ENCODE measurements at places on chromosomes 4 and X.

- DNase-seq: no peak
These were observed 528.6 kb downstream of the ANKRD50 start for GRCh38 chr4:124183926-124184325.

DNA sequence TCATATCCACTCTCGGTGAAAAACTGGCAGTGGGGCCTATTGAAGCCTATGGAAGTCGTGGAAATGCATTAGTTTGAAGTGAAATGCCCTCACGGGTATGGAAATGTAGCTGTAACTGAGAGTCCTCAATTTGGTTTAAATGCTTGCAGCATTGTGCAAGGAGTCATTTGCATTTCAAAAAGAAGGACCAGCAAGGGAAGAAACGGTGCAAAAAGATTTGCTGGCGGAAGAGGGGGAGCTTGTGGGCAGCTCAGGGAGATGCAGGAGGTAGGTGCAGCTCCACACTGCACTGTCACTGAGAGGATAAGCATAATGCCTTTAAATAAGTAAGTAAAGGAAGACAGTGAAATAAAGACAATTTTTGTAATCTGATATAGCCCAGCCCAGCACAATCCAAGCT lies 400.4 kb upstream of the DIPK2B start:
- DNase-seq: no peak

DNA sequence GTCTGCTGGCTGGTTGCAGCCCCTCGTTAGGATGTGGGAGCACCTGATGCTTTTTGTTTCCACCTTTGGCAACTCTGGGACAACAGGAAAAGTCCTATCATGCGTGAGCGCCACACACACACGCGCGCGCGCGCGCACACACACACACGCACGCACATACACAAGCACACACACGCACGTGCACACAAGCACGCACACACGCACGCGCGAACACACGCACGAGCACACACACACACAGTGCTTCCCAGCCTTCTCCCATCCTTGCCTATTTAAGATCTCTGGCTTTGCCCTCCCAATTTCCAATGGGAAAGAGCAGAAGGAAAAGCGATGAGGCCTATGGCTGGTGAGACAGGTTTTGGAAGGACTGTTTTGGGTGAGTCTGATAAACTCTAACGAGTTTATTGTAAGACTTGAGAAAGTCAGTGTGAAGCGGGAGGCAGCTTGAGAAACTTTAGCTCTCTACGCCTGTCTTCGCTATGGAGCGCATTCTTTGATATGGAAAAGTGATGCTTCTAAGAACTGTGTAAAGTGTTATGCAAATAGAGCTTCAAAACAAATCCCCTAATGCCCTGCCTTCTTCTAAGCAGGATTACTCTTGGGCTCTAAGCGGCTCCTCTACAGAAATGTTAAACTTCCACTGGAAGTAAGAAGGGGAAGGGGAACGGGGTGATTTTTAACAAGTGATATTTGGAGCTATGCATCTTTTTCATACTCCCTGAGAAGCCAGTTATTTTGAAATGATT lies 11.8 kb downstream of the SUPT20HL1 start:
- DNase-seq: no peak

GRCh38 chr4:42328978-42329377 lies 68.3 kb upstream of the SHISA3 start:
- DNase-seq: no peak

DNA sequence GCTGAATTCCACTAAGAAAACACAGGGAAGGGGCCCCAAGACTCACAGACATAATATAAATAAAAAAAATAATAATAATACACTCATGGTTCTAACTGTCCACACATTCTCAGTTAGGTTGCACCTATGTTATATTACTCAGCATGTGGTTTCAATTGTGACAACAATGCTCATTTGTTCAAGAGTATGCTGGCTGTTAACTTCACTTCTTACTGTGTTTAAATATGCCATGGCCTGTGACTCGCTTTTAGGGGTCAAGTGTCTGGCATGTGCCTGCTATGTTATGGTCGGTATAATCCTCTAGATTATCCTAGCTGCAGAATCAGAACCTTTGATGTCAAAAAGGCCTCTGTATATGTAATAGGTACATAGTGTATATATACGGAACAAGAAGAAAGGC lies 324.8 kb upstream of the INTU start:
- no peak for DNase-seq

DNA sequence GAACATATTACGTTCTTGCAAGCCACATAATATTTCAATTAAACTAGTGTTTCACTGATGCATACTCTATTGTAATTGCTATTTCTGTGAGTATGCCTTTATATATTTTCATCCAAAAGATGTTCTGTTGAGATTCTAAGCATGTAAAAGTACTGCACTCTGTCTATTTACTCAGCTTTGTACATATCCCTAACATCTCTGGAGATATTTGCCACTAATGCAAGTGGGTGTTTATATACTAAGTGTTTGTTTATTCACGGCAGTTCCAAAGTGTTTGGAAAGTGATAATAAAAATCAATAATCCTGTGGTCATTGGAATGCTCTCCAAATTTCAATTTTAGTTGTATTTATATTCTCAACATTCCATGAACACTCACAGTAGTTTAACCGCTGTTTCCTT lies 1989.0 kb downstream of the C4orf33 start:
- no peak for DNase-seq

DNA sequence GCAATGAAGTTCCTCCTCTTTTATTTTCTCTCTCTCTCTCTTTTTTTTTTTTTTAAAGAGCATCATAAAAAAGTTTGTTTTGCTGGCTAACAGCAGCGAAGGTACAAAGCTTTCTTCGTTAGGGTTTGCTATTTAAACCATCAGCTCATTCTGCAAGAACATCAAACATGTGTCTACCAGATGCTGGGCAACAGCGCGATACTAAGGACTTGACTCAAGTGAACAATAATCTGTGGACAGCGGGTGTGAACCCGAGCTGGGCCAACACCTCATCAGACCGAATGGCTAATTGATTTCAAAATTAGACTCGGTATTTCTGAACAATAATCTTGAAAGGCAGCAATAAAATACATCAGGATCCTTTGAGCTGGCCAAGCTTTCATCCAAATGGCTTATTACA lies 246.4 kb downstream of the FBXO8 start:
- DNase-seq: no peak

GRCh38 chrX:149877636-149878035 lies 3.3 kb upstream of the MAGEA8 start:
- no peak for DNase-seq

- no peak for DNase-seq
These were observed 126.2 kb downstream of the SORBS2 start for GRCh38 chr4:185685804-185686203.

GRCh38 chrX:150146271-150146896 lies 208.1 kb upstream of the EOLA2 start:
- DNase-seq: peak; percentile 10

GRCh38 chrX:8738588-8739189 lies 6.8 kb upstream of the ANOS1 start:
- DNase-seq: no peak

DNA sequence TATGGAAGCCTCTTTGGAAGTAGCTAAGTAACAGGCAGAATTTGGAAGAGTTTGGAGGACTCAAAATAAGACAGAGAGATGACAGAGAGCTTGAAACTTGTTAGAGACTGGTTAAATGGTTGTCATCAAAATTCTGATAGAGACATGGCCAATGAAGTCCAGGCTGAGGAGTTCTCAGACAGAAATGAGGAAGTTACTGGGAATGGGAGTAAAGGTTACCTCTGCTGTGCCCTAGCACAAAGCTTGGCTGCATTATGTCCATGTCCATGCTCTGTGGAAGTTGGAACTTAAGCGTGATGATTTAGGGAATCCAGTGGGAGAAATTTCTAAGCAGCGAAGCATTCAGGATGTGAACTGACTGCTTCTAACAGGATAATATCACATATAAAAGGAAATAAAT lies 146.2 kb upstream of the NDST4 start:
- no peak for DNase-seq

- DNase-seq: no peak
These were observed 3.5 kb upstream of the XG start for GRCh38 chrX:2748171-2748814.

DNA sequence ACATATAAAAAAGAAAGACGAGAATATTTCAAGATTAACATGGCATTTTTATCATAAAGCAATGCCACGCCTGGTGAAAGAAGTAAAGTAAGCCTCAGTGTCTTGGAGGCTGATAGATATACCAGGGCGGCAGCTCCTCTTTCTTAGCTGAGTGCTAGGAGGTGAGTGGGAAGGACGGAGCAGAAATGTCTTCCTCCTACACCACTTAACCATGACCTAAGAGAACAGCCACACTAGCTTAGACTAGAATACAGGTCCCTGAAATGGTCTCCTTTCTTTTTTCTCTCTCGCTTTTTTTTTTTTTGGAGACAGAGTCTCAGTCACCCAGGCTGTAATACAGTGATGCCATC lies 75.0 kb downstream of the NAF1 start:
- no peak for DNase-seq

GRCh38 chr4:15653864-15654592 lies 1.1 kb downstream of the FBXL5 start:
- no peak for DNase-seq

DNA sequence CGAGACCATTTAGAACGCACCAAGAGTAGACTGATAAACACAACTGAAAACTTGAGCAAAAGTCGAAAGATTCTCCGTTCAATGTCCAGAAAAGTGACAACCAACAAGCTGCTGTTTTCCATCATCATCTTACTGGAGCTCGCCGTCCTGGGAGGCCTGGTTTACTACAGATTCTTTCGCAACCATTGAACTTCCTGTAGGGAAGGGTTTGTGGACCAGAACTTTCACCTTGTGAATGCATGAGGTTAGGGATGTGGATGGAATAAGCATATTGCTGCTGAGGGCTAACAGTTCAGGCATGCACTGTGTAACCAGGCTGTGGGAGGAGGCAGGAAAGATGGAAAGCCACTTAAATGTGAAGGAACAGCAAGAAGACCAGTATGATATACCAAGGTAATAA lies 20.9 kb upstream of the ING2 start:
- peak; percentile 72 for DNase-seq

- DNase-seq: no peak
These were observed 38.5 kb upstream of the ETDA start for GRCh38 chrX:135213200-135213844.

DNA sequence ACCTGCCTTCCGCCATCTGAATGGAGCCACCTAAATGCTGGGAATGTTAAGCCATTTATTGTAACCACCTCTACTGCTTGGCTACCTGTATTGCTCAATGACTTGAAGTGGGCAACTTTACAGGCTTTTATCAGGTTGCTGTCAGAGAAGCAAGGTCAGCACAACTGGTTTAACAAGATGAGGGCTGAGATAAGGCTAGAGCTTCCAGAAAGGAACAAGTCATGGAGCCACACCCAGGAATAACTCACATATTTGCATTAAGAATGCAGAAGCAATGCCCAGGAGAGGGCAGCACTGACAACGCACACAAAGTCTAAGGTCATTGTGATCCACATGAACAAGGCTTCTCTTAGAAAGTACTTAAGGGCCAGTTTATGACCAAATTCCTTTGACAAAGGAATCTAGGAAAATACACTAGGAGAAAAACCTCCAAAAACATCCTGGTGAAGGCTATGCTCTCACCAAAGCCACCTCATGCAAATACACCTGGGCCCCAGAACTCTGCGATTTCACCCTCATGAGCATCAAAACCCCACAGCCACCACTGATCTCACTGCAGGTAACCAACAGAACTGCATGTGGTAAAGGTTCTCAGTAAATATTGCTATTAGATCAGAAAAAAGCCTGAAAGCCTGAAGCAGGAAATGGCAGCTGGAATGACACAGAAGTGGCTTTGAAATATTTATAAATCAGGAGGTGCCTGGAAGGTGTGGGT lies 15.0 kb upstream of the STS start:
- DNase-seq: no peak

DNA sequence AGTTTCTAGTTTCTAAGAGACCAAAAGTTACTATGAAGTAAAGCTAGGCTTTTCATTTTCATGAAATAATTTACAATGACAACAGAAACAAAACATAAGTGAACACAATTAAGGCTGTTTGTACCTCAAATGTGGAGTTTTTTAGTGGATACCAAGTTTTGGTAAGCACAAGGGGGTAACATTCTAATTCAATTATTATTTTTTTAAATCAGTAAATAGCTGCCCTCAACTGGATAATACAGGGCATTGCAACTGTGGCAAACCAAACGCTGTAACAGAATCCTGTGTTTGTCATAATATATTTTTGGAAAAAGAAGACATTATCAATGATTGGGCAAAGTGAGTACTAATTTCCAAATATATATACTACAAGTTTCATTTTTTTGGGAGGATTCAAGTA lies 150.3 kb downstream of the FBXW7 start:
- DNase-seq: no peak

DNA sequence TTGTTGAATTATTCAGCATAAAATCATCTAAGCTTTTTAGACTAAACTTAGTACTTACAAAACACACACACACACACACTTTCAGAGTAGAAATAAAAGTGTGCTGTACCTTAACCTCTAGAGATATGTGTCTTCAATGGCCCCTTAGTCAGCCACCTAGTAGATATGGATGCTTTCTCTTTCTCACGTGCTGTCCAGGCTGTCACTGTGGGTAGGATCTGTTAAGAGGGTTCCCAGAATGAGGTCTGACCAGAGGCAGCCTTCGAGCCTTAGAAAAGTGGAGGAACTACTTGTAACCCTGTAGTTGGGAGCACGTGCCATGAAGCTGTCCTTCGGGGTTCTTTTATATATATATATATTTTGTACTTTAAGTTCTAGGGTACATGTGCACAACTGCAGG lies 117.9 kb downstream of the COL4A5 start:
- no peak for DNase-seq

GRCh38 chr4:67897686-67898085 lies 13.9 kb upstream of the TMPRSS11D start:
- DNase-seq: no peak

Data from esophagus muscularis mucosa (tissue), 4 donors.